Body of pancreas (tissue), 4 donors: ENCODE measurements at places on chromosomes 6 and 20. TPM values are rescaled to one million over a fixed set of nuclear protein-coding genes. Genes with fewer than 3 reads are reported as not detected.
A peak's percentile ranks its signal among the peaks of the same experiment; 100 is the strongest.

The ERGIC3 gene
- 120 TPM for total RNA-seq

The BCAS4 gene
- under 0.01 TPM for total RNA-seq

The ZBP1 gene
- total RNA-seq, result 0.26 TPM

The FNDC11 gene
- 2.9 TPM for total RNA-seq

- peak overlapping the region; percentile 78 for H3K27ac ChIP-seq
- peak overlapping the region; percentile 11 for H3K4me3 ChIP-seq
- no peaks in the 10 kb centered on the region for H3K27me3 ChIP-seq
- H3K36me3 ChIP-seq, result peaks cover 2% of the 10 kb centered on the region
- H3K4me1 ChIP-seq, result peaks cover 43% of the 10 kb centered on the region
These were observed 301 bp downstream of the PPP1R3D start for GRCh38 chr20:59939879-59940128.

GRCh38 chr20:963795-964194 is 38.3 kb downstream of the RSPO4 start:
- no peak overlapping the region for H3K4me3 ChIP-seq
- H3K27ac ChIP-seq, result no peak overlapping the region
- no peaks in the 10 kb centered on the region for H3K4me1 ChIP-seq
- no peaks in the 10 kb centered on the region for H3K36me3 ChIP-seq

DNA sequence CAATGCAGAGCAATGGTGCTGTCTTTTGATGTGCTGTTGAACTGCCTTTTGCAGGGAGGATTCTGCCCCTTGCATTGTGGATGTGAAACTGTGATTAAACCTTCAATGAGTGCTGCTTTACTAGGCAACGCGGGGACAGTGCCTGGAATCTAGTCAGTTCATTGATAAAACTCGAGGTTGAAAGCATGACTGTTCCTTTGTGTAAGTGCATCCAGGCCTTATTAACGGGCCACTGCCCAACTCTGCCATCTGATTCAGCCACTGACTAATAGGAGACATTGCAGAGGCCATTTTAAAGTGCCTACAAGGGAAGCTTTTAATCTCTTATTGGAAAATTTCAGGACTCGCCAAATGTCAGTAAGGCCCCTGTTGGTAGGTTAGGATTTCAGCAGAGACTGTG is 49.3 kb downstream of the SLC35F1 start:
- no peak for DNase-seq
- no peak overlapping the region for H3K4me3 ChIP-seq
- H3K27me3 ChIP-seq, result no peaks in the 10 kb centered on the region
- H3K36me3 ChIP-seq, result no peaks in the 10 kb centered on the region

DNA sequence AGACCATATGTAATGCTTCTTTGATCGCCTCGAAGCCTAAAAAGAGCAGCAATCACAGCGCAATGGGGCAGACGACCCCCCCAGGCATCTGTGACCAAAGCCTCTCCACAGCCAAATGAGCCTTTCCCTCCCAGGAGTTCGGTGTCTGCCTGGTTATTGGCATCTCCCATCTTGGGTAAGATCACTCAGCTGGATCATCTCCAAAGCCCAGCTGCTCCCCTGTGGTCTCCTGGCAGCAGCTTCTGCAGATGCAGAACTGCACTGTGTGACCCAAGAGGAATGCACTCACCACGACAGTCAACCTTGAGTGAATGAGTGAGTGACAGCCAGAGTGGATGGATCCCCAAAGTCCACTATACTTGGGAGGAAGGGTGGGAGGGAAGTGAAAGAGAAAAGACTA is 44.8 kb upstream of the IYD start:
- no peak overlapping the region for H3K4me3 ChIP-seq
- DNase-seq, result no peak
- no peaks in the 10 kb centered on the region for H3K27me3 ChIP-seq

DNA sequence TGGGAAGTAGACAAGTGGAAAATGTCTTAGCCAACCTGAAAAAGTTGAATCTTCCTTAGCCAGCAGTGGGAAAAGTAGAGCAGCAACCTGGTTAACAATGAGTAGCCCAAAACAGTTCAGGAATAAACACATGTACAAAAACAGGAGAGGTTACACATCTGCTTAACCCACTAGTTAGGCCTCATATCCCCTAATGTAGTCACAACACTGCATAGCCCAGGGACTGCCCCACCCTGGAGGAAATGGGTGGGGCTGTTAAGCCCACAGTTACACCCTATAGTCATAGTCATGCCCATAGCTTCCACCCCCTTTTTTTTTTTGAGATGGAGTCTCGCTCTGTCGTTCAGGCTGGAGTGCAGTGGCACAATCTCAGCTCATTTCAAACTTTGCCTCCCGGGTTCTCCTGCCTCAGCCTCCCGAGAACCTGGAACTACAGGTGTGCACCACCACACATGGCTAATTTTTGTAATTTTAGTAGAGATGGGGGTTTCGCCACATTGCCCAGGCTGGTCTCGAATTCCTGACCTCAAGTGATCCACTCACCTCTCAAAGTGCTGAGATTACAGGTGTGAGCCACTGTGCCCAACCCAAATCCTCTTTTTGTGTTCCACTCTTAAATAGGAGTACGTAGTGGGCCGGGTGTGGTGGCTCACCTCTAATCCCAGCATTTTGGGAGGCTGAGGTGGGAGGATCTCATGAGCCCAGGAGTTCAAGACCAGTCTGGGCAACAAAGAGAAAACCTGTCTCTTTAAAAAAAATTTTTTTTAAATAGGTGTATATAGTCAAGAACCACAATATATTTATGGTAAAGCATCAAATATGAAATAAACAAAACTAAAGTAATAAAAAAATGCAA is 24.5 kb downstream of the ILRUN start:
- no peaks in the 10 kb centered on the region for H3K27me3 ChIP-seq
- no peak for DNase-seq
- H3K4me1 ChIP-seq, result peaks cover 48% of the 10 kb centered on the region
- no peaks in the 10 kb centered on the region for H3K36me3 ChIP-seq
- no peak overlapping the region for H3K4me3 ChIP-seq

DNA sequence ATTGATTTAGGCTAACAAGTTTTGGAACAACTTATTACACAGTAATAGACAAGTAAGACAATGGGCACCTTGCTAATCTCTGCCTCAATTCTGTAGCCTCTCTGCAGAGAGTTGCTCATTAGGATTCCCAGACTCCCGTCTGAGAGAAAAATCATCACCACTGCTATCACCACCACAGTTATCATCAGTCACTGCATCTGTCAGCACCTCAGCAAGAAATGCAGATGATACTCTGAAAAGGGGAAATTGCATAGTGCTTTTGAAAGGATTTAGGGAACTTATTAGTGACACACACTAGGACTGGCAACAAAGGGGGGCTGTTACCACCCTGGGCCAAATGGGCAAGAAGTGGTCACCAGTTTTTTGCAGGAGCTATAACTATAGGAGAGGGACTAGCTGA is 39.9 kb downstream of the FOXA2 start:
- no peaks in the 10 kb centered on the region for H3K4me1 ChIP-seq
- no peak overlapping the region for H3K4me3 ChIP-seq
- DNase-seq, result no peak

DNA sequence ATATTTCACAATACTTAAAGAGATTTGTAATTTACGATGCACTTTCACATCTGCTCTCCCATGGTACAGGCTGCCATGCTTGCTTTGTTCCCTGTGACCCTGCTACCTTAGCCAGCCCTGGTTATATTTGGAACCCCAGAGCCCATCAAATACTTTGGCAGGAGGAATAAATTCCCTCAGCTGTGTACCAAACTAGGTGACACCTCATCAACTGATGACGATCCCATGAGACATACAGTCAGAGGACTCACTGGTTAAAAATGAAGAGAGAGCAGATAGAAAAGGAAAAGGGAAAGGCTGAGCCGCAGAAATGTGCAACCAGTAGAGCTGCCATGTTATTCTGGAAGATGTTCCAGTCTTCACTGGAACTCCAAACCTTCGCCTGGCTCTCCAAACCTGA is 120.0 kb downstream of the SIM1 start:
- H3K27ac ChIP-seq, result no peak overlapping the region
- H3K4me1 ChIP-seq, result peaks cover 10% of the 10 kb centered on the region
- H3K4me3 ChIP-seq, result no peak overlapping the region
- H3K36me3 ChIP-seq, result no peaks in the 10 kb centered on the region
- no peaks in the 10 kb centered on the region for H3K27me3 ChIP-seq

GRCh38 chr6:110548110-110548847 is 71.9 kb upstream of the SLC22A16 start:
- no peak overlapping the region for H3K4me3 ChIP-seq
- no peak for DNase-seq
- no peak overlapping the region for H3K27ac ChIP-seq

DNA sequence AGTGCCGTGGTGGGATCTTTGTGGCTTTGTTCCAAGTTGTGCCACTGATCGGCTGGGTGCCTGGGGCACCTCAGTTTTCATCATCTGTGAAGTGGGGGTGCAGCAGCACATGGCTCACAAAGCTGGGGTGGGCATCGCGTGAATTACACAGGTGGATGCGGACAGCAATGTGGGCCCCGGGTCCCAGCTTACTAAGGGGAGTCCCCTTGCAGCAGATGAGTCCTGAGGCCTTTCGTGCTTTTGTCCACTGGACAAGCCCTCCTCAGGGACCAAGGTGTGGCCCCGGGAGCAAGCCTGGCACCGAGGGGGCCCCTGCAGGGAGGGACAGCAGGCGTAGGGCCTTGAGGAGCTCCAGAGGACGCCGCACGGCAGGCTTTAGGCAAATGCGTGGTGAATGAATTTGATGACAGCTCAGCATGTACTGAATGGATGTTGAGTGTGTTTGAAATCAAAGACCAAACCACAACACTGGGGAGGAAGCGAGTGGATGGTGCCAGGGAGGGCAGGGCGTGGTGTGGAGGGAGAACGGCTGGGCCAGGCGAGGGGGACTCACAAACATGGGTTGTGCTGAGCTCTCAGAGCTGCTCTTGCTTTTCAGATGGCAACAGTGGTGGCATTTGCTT is 53.2 kb downstream of the IRF4 start:
- no peaks in the 10 kb centered on the region for H3K4me1 ChIP-seq
- no peak overlapping the region for H3K4me3 ChIP-seq
- no peaks in the 10 kb centered on the region for H3K36me3 ChIP-seq
- no peak for DNase-seq

GRCh38 chr6:106555767-106556166 is 73.5 kb downstream of the RTN4IP1 start:
- no peaks in the 10 kb centered on the region for H3K27me3 ChIP-seq
- no peaks in the 10 kb centered on the region for H3K36me3 ChIP-seq
- no peak overlapping the region for H3K4me3 ChIP-seq
- H3K27ac ChIP-seq, result no peak overlapping the region

DNA sequence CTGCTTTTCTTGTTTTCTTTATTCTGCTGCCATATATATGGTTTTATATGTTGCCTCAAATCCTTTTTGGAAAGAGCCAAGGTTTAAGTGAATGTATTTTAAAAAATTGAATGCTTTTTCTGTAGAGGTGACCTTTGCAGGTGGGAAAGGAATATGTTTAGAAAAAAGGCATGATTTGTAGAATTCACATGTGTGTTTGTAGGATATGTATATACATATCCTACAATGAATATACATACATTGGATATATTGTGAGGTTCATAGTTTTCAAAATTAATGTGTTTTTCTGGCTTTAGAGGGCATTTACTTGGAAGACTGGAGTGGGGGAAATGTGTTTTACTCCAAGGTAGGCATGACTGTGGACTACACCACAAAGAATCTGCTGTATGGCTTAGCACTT is 4.0 kb upstream of the EYA2 start:
- no peaks in the 10 kb centered on the region for H3K4me1 ChIP-seq
- no peaks in the 10 kb centered on the region for H3K27me3 ChIP-seq
- no peak for DNase-seq
- H3K36me3 ChIP-seq, result no peaks in the 10 kb centered on the region
- H3K4me3 ChIP-seq, result no peak overlapping the region

DNA sequence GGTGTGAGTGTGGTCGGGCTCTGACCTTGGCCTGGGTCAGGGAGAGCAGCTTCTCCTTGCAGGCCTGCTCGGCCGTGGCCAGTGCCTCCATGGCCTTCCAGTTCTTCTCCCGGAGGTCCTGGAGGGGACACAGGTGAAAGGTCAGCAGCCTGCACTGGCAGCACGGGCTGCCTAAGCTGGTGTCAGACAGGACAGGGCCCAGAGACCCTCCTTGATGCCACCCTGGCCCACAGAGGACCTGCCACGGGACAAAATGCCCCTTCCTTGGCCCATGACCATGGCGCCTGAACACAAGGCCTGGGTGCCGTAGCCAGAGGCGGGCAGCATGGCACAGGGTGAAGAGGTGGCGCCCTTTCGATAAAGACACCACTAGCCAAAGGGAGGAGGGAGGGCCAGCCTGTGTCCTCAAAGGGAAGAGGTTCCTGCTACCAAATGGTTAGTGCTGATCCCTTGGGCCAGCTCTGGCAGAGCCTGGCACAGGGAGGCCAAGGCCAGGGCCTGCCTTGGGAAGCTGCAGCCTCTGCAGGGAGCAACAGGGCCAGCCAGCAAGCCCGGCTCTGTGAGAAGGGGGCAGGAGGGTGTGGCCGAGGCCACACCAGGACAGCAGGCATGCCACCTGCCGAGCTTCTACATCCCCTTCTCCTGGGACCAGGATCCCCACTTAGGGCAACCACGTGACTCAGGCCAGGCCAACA is 54.8 kb downstream of the DSTN start:
- peaks cover 39% of the 10 kb centered on the region for H3K4me1 ChIP-seq
- H3K27me3 ChIP-seq, result no peaks in the 10 kb centered on the region
- peak overlapping the region; percentile 56 for H3K27ac ChIP-seq
